ENCODE measurements at places on chromosomes 6 and 20.

DNA sequence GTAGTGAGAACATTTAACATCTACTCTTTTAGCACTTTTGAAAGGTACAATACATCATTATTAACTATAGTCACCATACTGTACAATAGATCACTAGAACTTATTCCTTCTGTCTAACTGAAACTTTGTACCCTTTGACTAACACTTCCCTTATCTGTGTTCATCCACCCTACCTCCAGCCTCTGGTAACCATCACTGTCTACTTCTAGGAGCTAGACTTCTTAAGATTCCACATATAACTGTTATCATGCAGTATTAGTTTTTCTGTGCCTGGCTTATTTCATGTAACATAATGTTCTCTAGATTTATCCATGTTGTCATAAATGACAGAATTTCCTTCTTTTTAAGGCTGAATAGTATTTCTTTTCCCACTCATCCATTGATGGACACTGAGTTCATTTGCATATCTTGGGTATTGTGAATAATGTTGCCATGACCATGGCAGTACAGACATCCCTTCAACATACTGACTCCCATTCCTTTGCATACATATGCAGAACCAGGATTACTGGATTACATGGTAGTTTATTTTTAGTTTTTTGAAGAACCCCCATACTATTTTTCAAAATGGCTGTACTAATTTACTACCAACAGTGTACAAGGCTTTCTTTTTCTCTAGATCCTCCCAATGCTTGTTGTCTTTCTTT, 135.7 kb downstream of the MOXD1 start:
- DNase-seq = no peak

- DNase-seq = no peak
These were observed 297.5 kb downstream of the CLIC5 start for GRCh38 chr6:45718131-45718530.

GRCh38 chr6:142380626-142381025, 78.8 kb downstream of the ADGRG6 start:
- DNase-seq = no peak

DNA sequence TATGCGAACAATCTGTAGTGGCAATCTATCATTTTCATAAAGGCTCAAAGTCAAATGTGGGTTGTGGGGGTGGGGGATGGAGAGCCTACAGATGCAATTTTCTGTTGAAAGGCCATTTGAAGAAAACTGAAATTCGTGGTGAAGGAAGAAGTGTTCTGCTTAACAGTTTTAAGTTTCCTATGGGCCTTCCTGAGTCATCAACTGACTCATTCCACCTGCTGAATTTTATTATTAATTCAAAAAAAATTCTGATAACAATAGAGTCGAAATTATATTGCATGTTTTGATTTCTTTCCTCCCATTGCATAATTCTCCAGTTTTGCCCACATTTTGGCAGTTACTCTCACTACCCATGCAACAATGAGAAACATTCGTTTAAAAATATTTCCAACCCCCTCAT, 622.3 kb upstream of the ARID1B start:
- DNase-seq = no peak

DNA sequence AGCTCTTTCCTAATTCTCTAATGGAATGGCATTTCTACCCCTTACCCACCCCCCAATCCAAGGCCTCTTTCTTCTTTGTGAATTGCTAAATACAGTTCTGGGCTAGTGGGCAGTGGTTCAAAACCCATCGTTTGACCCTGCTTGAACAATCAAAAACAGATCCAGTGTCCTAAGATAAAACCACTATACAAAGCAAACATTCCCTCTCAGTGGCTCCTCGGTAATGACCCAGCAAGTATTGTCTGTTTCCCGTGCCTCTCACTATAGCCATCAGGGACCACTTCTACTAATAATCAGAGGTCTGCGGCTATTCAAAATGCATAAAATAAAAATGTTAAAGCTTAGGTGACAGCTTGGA, 143.5 kb upstream of the AKAP12 start:
- no peak for DNase-seq

DNA sequence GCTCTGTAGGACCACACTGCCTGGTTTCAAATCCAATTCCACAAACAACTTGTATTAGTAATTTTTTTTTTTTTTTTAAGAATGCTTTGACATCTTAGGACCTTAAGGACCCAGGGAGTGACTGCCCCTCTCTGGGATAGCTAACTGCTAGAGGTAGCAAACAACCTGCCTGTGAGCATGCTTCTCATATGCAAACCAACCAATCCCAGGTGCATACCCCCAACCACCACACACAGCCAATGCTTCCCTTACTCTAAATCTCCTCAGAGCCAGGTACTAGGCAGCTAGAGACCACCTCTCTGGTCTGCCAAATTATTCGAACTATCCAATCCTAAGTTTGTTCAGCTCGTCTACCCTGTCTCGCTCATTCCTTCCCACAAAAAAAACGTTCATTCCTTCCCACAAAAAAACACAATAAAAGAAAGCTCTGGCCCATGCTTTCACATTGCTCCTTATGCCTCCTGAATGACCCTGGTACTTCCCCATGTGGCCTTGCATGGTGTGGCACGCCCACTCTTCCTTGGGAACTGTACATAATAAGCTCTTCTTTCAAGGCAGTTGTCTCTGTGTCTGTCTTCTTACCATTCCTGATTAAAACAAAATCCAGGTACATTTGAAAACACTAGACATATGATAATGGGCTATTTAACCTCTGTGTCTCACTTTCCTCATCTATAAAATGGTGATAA, 6.4 kb downstream of the SERAC1 start:
- no peak for DNase-seq
